Effector memory CD4-positive, alpha-beta T cell (primary cell): ENCODE measurements at places on chromosomes 3 and 15.

GRCh38 chr3:132662212-132662611 lies 2.1 kb downstream of the UBA5 start:
- H3K27ac ChIP-seq: no peak overlapping the region
- no peaks in the 10 kb centered on the region for H3K27me3 ChIP-seq
- no peak for DNase-seq
- H3K4me1 ChIP-seq: peaks cover 11% of the 10 kb centered on the region
- H3K4me3 ChIP-seq: no peak overlapping the region

DNA sequence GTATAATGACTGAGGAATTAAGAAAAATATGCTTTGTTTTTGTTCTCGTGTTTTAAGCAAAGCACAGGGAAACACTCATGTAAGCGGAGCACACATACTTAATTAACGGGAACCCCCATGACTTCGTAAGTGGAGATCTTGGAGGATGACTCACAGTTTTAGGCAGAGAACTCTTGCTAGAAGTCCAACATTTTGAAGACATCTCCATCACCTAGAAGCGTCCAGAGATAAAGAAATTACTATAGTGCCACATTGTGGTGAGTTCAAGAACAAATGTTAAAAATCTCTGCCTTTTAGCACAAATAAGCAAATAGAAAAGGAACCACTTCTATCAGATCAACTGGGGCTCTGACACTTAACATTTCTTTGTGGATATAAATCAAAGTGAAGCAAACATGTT lies 194.1 kb upstream of the ARHGEF26 start:
- DNase-seq: no peak
- H3K4me3 ChIP-seq: no peak overlapping the region
- no peaks in the 10 kb centered on the region for H3K36me3 ChIP-seq
- no peaks in the 10 kb centered on the region for H3K4me1 ChIP-seq
- H3K27me3 ChIP-seq: no peaks in the 10 kb centered on the region

DNA sequence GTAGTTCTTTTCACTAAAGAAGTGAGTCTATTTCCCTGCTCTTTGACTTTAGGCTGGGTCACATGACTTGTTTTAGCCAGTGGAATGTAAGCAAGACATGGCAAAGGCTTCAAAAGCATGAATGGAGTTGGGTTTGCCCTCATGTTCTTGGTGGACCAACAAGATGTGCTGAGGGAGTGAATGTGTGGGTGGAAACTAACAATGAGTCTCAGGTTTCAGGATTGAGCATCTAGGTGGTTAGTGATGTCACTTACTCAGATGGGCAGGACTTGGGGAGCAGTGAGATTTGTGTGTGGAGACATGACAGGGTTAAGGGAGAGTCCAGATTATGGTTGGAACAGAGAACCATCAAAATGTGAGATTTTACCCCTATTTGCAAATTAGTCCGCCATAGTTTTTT lies 181.4 kb upstream of the UBE2E1 start:
- no peaks in the 10 kb centered on the region for H3K36me3 ChIP-seq
- H3K4me1 ChIP-seq: no peaks in the 10 kb centered on the region
- H3K27me3 ChIP-seq: no peaks in the 10 kb centered on the region
- no peak overlapping the region for H3K4me3 ChIP-seq

GRCh38 chr3:78926523-78926922 lies 841.3 kb downstream of the ROBO1 start:
- no peaks in the 10 kb centered on the region for H3K27me3 ChIP-seq
- no peak for DNase-seq
- H3K27ac ChIP-seq: no peak overlapping the region
